ENCODE measurements at places on chromosomes 16 and 17.
A peak's percentile ranks its signal among the peaks of the same experiment; 100 is the strongest.

GRCh38 chr16:276426-277077 lies 808 bp upstream of the RGS11 start:
- DNase-seq = no peak

DNA sequence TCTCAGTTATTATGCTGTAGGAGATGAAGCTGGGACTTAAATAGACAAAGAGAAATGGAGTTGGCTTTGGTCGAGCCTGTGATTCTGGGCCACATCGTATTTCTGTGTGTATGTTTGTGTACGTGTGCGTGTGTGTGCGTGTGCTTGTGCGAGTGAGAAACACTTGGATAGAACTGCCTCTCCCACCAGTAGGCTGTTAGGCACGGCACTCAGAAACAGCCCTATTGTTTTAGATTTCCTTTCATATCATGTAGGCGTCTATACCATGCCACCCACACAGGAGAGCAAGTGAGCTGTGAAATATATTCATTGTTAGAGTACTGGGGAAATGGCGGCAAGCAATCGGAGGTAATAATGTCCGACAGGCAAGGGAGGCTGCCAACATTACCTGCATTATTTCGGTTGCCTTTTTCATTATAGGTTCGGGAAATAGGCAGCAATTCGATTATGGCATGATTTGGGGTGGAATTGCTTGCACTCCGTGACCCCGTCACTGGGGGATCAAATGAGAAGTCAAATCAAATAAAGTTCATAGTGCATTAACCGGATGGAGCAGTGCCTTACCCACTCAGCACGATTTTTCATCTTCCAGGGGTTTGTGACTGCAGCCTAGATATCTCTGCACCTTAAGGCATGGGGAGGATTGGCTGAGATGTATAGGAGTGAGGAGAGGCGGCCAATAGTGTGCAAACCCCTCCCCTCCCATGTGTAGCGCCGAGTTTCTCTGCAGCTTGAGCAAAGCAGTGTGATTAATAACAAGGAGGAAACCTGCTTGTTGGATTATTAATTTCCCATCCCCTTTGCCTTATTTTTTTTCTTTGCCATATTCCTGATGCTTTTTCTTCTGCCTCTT lies 89.6 kb downstream of the RBFOX1 start:
- DNase-seq = no peak

GRCh38 chr16:29993191-29993902 lies 2.1 kb downstream of the HIRIP3 start:
- no peak for DNase-seq

GRCh38 chr16:82829301-82829700 lies 202.5 kb downstream of the CDH13 start:
- DNase-seq = peak; percentile 23

DNA sequence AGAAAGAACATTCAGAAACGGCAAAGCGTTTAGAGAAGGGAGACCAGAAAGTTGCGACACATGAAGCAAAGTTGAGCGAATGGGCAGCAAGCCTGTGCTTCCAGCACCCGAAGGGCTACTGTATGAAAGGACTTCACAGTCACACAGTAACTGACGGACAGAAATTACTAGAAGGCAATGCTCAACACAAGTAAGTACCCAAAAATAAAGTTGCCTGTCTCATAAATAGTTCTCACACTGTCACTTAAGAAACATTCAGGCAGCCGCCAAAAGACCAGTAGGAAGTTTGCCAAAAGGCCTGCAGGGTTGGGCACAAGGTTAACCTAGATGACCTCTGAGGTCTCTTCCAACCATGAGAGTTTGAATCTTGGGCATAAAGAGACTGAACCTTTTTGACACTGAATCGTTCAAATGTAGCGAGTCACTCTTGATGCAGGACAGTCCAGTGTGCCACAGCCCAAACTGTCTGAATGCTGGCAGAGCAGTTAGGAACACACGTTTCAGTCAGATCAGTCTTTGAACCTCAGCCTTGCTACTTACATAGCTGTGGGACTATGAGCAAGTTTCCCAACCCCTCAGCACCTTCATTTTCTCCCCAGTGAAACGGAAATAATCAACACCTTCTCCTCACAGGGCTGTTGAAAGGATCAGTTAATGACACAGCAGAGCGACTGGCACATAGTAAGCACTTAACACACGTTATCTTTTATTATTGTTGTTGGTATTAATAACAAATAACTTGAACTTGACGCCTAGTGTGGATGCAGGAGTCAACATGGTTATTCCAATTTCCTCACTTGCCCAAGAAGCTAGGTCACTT lies 10.4 kb downstream of the NCBP3 start:
- DNase-seq = no peak

- peak; percentile 74 for DNase-seq
Measured at GRCh38 chr16:53435066-53435688, 906 bp downstream of the RBL2 start.

- no peak for DNase-seq
Measured at GRCh38 chr16:88818575-88818874, 6.8 kb upstream of the APRT start.

Data from fibroblast of skin of right quadriceps (primary cell).